ENCODE measurements at places on chromosomes 4 and X. TPM values are rescaled to one million over a fixed set of nuclear protein-coding genes. Genes with fewer than 3 reads are reported as not detected.

The GAGE12H gene
- total RNA-seq = not detected

The KIT gene
- total RNA-seq = 0.50 TPM

The IL15 gene
- 14.9 TPM for total RNA-seq

The P2RY8 gene
- not detected for total RNA-seq

The EXOC1 gene
- total RNA-seq = 64.2 TPM

The ESX1 gene
- not detected for total RNA-seq

The COQ2 gene
- 13.9 TPM for total RNA-seq

The SLC9A7 gene
- 22.6 TPM for total RNA-seq

The OCIAD2 gene
- 20.5 TPM for total RNA-seq

- no peaks in the 10 kb centered on the region for H3K4me1 ChIP-seq
- H3K36me3 ChIP-seq = no peaks in the 10 kb centered on the region
- H3K4me3 ChIP-seq = no peak overlapping the region
- H3K27ac ChIP-seq = no peak overlapping the region
- no peaks in the 10 kb centered on the region for H3K27me3 ChIP-seq
Measured at GRCh38 chr4:40878548-40879055, 128.8 kb downstream of the NSUN7 start.

DNA sequence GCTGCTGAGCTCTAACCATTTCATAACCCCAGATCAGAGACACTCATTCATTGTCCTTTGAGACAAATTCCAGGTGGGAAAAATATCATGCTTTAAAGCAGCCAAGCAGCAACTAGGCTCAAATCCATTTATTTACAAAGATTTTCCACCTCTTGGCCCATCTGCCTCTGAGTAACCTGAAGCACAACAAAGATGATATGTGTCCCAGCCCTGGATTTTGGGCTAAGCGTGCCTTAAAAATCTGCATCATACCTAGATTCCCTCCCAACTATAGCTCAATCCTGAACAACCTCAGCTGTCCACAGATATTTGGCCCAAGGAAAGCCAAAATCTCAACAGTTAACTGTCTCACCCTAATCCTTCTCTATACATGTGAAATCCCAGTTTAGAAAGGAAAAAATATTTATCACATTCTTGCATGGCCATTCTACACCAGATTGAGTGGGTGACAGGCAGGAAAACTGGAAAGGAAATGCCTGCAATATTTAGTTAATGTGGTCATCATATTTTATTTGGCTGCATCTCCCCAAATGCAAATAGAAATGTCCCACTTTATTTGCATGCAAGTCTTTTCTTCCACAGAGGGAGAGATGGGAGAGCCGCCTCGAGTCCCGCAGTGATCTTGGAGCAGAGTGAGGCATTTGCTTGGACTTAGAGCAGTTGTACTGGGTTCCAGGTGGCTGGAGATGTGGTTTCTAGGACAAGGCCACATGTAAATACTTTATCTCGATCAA lies 146.4 kb upstream of the EOLA2 start:
- no peaks in the 10 kb centered on the region for H3K36me3 ChIP-seq
- H3K4me3 ChIP-seq = no peak overlapping the region
- peak overlapping the region; percentile 72 for H3K27ac ChIP-seq
- H3K4me1 ChIP-seq = peaks cover 24% of the 10 kb centered on the region
- DNase-seq = peak; percentile 88
- H3K27me3 ChIP-seq = no peaks in the 10 kb centered on the region

DNA sequence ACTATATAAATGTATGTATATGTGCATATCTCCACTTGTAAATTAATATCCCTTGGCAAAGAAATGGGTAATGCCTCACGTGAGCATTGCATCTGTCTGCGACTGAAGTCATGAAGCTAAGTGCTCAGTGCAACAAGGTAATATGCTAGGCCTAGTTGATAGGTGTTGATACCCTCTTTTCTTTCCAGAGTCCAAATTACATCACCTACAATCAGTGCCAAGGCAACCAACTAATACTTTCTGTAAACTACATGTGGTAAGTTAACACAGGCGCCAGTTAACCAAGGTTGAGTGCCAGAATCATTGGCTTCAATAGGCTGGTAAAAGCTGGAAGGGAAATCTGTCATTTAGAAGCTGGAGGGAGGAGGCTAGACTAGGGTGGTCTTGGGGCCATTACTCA lies 41.1 kb downstream of the GPM6B start:
- H3K27me3 ChIP-seq = no peaks in the 10 kb centered on the region
- no peak overlapping the region for H3K4me3 ChIP-seq
- no peak for DNase-seq
- no peaks in the 10 kb centered on the region for H3K4me1 ChIP-seq
- no peaks in the 10 kb centered on the region for H3K36me3 ChIP-seq

DNA sequence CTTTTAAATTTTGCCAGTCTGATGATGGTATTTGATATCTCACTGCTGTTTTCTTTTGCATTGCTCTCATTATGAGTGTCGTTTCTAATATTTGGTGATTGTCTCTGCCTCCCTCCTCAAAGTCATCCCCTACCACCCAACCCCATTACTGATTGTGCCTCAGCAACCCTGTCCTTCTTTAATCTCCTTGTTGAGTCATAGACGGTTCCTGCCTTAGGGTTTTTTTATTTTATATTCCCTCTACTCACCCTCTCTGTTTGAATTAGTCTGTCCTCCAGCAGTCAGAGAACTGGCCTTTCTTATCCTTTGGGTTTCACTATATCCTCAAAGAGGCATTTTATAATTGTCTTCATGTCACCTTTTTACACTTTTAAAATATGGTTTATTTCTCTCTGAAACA lies 409.3 kb upstream of the CPEB2 start:
- H3K27ac ChIP-seq = no peak overlapping the region
- DNase-seq = no peak
- no peaks in the 10 kb centered on the region for H3K36me3 ChIP-seq
- H3K4me1 ChIP-seq = no peaks in the 10 kb centered on the region
- no peaks in the 10 kb centered on the region for H3K27me3 ChIP-seq

GRCh38 chrX:24732766-24733500 lies 39.2 kb downstream of the POLA1 start:
- H3K4me3 ChIP-seq = no peak overlapping the region
- no peaks in the 10 kb centered on the region for H3K27me3 ChIP-seq
- no peak for DNase-seq
- no peaks in the 10 kb centered on the region for H3K36me3 ChIP-seq

DNA sequence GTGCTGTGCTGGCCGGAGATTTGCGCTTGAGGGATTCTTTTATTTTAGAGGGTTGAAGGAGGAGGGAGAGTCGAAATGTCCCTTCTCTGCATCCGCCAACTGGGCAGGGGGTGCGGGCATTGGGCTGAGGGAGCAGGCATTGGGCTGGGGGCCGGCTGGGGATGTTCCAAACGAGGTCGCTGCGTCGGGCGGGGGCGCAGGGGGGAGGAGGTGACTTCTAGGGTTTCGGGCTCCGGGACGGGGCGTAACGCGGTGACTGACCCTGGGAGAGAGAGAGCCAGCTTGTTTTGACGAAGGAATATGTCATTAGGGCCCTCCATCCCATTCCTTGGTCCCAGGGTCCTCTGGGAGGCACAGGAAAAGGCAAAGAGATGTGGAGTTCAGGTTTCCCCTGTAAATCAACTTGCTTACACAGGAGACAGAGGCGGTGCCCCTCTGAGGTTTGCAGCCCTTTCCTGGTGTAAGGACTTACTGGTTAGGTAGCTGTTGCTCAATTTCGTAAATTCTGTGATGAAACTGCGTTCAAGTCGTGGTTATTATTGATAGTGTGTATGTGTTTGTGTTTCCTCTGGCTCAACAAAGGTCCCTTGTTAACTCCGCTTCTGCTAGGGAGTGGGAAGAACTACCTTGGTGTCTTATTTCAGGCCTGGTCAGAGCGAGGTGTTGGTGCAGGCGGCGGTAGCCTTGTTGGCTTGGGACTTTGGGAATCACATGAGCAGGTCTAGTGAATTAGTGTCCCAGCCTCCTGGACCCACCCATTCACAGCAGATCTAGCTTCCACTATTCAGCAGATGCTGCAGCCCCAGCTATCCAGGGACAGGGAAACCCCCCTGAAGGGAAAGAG lies 716 bp downstream of the FHIP1A start:
- H3K4me3 ChIP-seq = peak overlapping the region; percentile 31
- H3K4me1 ChIP-seq = peaks cover 2% of the 10 kb centered on the region
- no peak overlapping the region for H3K27ac ChIP-seq
- DNase-seq = no peak

DNA sequence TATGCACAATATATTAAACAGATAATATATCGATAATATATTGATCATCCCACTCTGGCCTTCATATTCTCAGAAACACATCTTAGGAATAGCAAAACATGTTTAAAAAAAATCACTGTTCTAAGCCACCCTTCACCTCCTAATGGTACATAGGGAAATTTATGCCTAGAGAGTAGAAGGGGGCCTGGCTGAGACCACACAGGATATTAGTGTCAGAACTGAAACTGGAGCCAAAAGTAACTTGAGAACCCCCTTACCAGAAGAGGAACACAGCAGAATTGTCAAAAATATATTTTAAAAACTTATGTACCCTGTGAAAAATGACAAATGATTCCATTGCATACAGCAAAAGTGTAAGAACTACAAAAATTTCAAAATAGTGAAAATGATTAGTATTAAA lies 173.1 kb downstream of the VSIG4 start:
- no peaks in the 10 kb centered on the region for H3K27me3 ChIP-seq
- no peak for DNase-seq
- no peaks in the 10 kb centered on the region for H3K36me3 ChIP-seq
- no peaks in the 10 kb centered on the region for H3K4me1 ChIP-seq

GRCh38 chr4:177047070-177047850 lies 254.5 kb upstream of the VEGFC start:
- H3K27me3 ChIP-seq = no peaks in the 10 kb centered on the region
- no peak overlapping the region for H3K27ac ChIP-seq
- peak; percentile 66 for DNase-seq
- no peaks in the 10 kb centered on the region for H3K4me1 ChIP-seq
- H3K4me3 ChIP-seq = no peak overlapping the region

- no peak for DNase-seq
- no peaks in the 10 kb centered on the region for H3K27me3 ChIP-seq
- H3K36me3 ChIP-seq = no peaks in the 10 kb centered on the region
- no peak overlapping the region for H3K27ac ChIP-seq
- H3K4me1 ChIP-seq = no peaks in the 10 kb centered on the region
Measured at GRCh38 chr4:146023334-146023967, 84.8 kb upstream of the ZNF827 start.

DNA sequence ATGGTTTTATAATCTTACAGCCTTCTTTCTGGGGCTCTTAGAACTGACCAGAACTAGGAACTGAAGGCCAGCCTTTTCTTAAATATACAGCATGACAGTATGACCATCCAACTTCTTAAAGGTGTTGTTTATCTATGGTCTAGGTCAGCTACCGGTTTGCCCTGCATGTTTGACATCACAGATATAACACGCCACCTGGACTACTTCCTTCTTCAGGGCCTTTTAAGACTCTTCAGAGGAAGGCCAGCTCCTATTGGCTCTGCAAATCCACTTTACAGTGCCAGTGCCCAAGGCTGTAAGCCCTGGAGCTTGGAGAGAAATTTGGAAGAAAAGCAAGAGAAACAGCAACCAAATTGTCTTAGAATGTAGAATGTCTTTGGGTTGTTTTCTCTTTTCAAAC lies 185.5 kb downstream of the MGST2 start:
- no peak for DNase-seq
- H3K4me1 ChIP-seq = no peaks in the 10 kb centered on the region
- no peaks in the 10 kb centered on the region for H3K36me3 ChIP-seq
- no peak overlapping the region for H3K27ac ChIP-seq
- H3K27me3 ChIP-seq = no peaks in the 10 kb centered on the region
- no peak overlapping the region for H3K4me3 ChIP-seq

- no peak overlapping the region for H3K4me3 ChIP-seq
- no peaks in the 10 kb centered on the region for H3K27me3 ChIP-seq
- DNase-seq = no peak
Measured at GRCh38 chrX:137178392-137178791, 144.6 kb upstream of the GPR101 start.

DNA sequence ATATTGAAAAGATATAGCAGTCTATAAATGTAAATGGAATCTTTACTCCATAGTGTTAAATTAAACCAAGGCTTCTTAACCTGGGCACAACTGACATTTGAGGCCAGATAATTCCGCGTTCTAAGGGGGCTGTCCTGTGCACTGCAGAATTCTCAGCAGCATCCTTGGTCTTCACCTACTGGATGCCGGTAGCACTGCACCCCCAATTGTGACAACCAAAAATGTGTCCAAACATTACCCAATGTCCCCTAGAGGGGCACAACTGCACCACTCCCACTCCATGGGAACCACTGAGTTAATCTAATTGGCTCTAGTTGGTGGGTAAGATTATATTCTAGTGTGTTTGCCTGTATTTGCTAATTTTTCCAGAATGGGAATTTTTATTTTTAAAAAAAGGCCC lies 16.6 kb downstream of the AP1S2 start:
- H3K27me3 ChIP-seq = no peaks in the 10 kb centered on the region
- H3K4me1 ChIP-seq = no peaks in the 10 kb centered on the region
- H3K36me3 ChIP-seq = no peaks in the 10 kb centered on the region
- H3K4me3 ChIP-seq = no peak overlapping the region

DNA sequence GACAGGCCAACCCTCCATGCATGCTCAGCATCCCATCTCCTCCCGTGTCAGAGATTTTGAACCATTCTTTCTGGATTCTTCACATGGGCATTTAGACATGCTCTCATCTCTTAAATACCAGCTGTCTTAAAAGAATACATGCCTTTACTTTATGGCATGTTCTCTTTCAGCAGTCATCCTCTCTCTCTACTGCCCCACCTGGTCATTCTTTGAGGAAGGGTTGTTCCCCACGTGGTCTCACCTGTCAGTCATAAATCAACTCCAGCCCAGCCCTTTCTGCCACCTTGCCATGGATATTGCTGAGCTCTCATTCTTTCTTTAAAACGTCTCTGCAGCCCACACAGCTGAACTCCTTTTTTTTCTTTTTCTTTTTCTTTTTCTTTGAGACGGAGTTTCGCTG lies 111.3 kb downstream of the ARHGAP10 start:
- H3K36me3 ChIP-seq = no peaks in the 10 kb centered on the region
- no peak overlapping the region for H3K4me3 ChIP-seq
- peaks cover 2% of the 10 kb centered on the region for H3K4me1 ChIP-seq
- no peak overlapping the region for H3K27ac ChIP-seq
- DNase-seq = no peak

DNA sequence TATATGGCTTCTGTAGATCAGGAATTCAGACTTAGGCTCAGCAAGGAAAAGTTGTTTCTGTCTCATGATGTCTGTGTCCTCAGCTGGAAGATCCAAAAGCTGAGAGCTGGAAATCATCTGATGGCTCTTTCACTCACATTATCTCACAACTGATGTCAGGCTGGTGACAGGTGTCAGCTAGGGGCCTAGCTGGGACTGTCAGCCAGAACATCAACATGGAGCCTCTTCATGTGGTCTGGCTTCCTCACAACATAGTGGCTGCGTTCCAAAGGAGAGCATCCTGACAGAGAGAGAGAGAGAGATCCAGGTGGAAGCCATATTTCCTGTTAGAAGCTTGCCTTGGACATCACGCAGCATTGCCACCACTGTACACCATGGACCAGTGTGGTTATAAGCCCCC lies 10.6 kb upstream of the INTS6L start:
- no peak overlapping the region for H3K27ac ChIP-seq
- no peak for DNase-seq
- H3K4me3 ChIP-seq = no peak overlapping the region
- H3K36me3 ChIP-seq = no peaks in the 10 kb centered on the region
- no peaks in the 10 kb centered on the region for H3K27me3 ChIP-seq

All from fibroblast of lung (primary cell).